ENCODE measurements at places on chromosomes 3 and 15. TPM values are rescaled to one million over a fixed set of nuclear protein-coding genes. Genes with fewer than 3 reads are reported as not detected.

DNA sequence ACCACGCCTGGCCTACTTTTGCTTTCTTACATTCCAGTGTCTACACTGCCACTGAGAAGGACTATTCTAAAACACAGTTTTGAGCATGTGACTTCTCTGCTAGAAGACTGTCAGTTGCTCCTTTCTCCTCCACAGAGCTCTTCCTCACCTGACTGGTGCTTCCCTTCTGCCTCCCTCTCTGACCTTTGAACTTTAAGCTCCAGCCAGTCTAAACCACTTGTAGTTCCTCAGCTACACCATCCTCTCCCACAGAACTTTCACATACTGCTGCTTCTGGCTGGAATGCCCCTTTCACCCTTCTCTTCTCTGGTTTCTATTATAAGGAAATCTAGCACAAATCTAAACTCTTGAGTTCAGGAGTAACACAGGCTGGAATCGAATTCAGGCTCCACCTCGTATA, 9.1 kb downstream of the NCEH1 start:
- DNase-seq = no peak

- peak; percentile 68 for DNase-seq
These were observed 31.2 kb downstream of the SPATA12 start for GRCh38 chr3:57091521-57092273.

DNA sequence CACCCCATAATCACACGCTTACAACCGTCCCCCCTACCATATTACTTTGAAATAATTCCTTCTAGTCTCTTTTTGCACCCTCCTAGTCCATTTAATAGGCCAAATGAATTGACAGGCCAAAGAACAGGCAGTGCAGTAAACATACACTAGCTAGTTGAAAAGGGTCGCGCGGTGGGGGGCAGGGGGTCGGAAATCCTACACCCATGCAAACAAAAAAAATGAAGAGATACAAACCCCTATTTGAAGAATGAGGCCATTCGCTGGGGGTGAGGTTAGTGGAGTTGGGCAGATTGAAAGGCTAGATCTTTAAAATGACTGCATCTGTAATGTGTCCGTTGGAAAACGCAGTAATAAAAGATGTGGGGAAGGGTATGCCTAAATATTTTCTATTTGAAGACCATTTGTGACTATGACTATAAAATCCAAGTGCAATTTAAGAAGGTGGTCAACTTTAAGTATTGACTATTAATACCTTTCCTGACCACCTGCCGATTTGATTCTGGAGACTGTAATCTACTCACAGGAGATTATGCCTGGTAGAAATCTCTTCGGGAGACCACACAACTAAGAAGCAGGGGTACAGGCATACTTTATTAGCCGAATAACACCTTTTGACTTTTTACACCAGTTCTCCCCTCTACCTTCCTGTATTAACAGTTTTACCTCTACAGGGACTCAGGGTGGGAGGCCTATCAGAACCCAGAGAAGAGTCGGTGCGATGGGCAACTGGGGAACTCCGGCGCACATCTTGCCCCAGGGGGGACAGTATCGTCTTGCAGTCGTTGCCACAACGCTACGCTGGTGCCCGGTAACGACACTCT, 762 bp upstream of the ARL6 start:
- DNase-seq = no peak

DNA sequence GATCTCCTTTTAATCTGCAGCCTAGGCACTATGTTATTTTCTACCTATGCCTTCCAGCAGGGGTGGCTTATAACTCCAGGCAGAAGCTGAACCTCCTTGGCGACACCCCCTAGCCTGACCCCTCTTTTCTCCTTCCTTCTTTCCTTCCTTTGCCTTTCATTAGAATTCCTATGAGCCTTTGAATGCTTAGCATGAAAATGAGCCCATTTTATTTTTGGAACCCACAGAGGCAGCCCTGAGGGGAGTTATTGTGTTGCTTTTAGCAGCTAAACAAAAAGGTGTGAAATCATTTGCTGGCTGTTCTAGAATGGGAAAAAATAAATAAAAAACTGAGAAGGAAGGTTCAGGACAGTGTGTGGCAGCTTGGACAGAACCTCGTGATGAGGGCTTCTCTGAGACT, 164.6 kb upstream of the ICE2 start:
- no peak for DNase-seq

GRCh38 chr3:116709479-116709878, at the start of gene TUSC7:
Gene TUSC7 (plus strand): TSS chr3:116709779.
- DNase-seq = no peak

DNA sequence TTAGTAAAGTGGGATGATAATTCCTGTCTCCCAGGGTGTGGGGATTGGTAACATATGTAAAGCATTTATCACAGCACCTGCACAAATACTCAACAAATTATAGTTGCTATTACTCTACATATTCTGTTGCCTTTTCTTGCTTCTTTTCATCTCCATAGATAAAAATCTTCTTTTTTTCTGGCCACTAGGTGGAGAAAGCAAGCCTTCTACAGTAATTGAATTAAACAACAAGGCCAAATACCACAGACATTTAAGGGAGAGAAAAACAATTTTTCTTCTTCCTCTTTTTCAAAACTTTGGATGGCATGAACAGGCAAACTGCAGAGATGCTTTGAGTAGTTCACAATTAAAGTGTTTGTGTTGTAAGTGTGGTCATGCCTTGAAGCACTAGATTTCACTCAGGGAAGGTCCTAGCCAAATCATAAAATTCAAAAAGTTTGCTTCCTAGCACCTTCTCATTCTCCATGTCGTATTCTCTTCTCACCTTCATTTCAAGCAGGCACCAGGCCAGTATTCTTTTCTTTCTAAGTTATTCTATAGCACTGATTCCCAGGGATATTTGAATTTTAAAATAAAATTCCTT, 493.4 kb upstream of the TGFBR2 start:
- DNase-seq = peak; percentile 23

- DNase-seq = no peak
These were observed 171.1 kb upstream of the STT3B start for GRCh38 chr3:31361371-31362273.

GRCh38 chr3:117399311-117400078, 689.9 kb downstream of the TUSC7 start:
- peak; percentile 53 for DNase-seq

DNA sequence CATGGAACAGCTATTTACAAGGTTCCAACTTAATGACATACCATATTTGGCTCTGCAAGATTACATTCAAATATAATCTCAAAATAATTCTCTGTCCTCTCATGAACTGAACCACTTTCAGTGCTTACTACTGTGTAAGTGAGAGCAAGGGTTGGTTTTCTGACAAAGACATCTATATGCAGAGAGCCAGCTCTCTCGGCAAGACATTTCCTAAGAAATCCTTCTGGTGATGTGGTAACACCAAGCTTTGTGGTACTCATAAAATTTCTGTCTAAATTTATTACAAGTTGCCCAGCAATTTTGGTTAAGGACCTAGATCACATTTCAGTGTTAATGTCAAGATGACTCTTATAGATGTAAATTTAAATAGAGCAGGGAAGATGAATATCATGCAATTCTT, 184.9 kb downstream of the GAP43 start:
- no peak for DNase-seq

DNA sequence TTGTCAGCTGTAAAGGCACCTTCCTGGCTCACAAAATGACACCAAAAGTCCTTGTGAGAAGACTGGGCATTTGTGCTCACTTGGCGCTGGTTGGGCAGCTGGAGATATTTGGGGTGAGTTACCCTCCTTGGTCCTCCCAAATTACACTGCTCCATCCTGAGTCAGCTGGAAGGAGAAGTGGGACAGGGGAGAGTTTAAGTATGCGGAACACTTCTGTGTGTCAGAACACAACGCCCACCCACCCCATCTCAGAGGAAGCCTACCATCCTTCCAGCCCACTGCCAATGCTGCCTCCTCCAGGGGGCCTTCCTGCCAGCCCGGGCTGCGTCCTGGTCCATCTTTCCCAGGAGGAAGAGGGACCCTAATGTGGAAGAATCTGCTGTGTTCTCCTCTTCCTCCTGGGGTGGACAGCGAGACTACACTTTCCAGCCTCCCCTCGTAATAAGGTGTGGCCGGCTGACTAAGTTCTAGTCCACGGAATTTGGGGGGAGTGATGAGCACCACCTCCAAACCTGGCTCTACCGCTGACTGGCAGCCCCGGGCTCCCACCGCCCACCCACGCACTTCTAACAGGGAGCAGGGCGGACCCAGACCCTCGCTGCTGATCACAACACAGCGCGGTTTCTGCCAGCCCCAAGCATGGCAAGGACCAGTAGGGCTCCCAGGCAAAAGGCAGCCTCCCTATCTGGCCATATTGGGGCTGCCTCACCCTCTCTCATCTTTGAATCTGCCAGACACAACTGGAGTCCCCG, 265.0 kb downstream of the XXYLT1 start:
- no peak for DNase-seq

DNA sequence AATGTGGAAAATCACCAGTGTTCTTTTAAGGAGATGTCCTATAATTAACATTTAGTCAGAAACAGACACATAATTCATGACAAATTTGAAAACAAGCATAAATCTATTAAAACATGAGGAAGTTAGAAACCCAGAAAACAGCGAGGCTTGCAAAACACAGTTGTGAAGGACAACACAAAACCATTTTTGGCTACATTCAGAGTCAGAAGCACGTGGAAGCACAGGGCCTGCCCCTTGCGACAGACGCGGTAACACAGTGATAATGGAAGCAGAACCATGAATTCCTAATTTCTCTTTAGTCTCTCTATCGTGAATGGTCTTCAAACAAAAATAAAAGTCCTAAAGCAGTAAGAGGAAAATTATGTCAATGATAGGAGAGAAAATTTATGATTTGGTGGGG, 12.2 kb downstream of the NCEH1 start:
- DNase-seq = no peak

- no peak for DNase-seq
These were observed 67.3 kb downstream of the DNAJB8 start for GRCh38 chr3:128399221-128399915.

DNA sequence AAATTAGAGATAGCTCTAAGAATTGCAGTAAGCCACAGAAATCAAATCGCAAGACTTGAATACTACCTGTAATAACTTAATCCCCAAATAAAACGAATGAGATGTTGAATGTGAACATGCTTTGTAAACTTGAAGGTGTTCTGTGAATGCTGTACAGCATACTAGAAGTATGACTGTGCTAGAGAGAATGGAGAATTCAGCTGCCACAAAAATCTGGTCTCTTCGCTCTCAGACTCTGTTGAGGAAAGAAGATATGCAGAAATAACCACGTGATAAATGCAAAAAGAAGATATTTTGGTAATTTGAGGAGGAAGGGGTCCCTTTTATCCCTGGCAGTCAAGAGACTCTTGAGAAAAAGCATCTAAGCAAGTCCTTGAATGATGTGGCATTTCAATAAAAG, 37.3 kb downstream of the ZBTB38 start:
- no peak for DNase-seq

- DNase-seq = no peak
These were observed 56.1 kb downstream of the MYZAP start for GRCh38 chr15:57647791-57648130.

- DNase-seq = no peak
These were observed 1.6 kb downstream of the EIF4A2 start for GRCh38 chr3:186784820-186785494.

DNA sequence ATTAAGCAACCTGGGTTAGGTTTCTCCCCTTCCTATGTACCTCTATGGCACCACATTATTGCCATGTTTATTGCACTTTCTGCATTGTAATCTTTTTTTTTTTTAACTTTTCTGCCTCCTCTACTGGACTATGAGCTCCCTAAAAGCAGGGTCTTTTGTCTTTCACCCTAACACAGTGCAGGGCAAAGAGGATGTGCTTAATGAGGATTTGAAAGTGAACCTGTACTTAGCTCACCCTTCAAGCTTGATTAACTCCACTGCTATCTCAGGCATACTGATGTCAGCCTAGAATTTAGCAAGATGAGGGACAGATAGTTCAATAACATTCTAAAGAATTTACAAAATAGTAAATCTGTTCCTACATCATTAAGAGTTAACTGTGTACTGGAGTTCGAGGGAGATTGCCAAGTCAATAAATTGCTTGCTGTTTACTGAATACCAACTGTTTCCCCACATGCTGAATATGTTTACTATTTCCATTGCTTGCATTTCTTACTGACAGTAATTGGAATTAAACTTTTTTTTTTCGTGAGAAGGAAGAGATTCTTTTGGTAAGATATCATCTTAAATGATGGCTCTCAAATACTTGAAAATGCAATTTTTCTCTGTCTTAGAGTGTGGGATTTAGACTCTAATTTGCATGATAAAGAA, 15.7 kb upstream of the PPARG start:
- DNase-seq = no peak

GRCh38 chr3:156016902-156017301, 103.5 kb upstream of the KCNAB1 start:
- no peak for DNase-seq

GRCh38 chr3:51378726-51379125, 6.4 kb upstream of the MANF start:
- no peak for DNase-seq

DNA sequence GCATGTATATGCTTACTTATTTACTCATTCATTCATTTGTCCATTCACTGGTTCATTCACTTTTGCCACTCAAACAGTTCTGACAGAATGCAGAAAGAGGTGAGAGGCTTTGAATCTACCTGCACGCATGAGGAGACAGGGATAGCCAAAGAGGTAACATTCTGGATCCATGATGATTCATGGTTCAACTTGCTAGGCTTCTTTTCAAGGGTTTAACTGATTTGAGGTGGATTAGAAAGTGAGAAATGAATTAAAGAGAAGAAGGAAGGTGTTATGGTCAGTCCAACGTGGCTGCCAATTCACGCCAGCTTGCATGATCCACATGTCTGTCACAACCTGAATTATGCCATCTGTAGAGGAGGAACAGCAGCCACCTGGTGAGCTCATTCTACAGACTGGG, 260.6 kb downstream of the ARRDC4 start:
- no peak for DNase-seq

DNA sequence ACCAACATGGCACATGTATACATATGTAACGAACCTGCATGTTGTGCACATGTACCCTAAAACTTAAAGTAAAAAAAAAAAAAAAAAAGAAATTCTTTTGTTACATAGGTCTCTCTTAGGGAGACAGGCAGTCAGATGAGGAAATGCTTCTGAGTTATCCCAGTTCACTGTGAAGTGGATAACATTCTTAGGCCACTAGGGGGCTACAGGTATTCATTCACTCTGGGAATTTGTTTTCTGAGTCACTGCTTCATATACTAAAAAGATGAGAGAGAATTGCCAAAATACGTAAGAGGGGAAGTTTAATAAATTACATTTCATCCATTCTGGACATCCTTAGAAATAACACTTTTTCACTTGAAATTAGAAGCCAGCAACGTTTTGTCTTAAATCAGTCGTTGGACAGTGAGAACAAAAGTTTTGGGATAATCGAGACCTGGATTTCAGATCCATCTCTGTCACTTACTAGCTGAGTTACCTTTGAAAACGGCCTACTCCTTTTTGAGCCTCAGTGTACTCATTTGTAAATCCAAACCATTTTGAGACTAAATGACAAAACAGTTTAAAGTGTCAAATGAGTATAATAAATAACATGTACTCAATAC, 738.4 kb upstream of the ALCAM start:
- peak; percentile 24 for DNase-seq

GRCh38 chr3:194871864-194872668, 186.4 kb downstream of the FAM43A start:
- DNase-seq = peak; percentile 15

Gene GOLGA6L4
- polyA plus RNA-seq = 2.3 TPM

Gene CNTN3
- polyA plus RNA-seq = 4.4 TPM

Gene FRMD5
- 5.2 TPM for polyA plus RNA-seq

Gene CISH
- polyA plus RNA-seq = 4.1 TPM

Gene CIDEC
- not detected for polyA plus RNA-seq

Gene TM4SF18
- polyA plus RNA-seq = not detected

Gene UBA7
- polyA plus RNA-seq = 43.6 TPM

Gene LYZL4
- not detected for polyA plus RNA-seq

Gene LRRIQ4
- polyA plus RNA-seq = not detected

Gene INTS14
- polyA plus RNA-seq = 56.6 TPM

Gene IL5RA
- polyA plus RNA-seq = not detected

Gene RYR3
- not detected for polyA plus RNA-seq
